OCI-M1 (cell line): ENCODE measurements at places on chromosomes 5 and 9.

DNA sequence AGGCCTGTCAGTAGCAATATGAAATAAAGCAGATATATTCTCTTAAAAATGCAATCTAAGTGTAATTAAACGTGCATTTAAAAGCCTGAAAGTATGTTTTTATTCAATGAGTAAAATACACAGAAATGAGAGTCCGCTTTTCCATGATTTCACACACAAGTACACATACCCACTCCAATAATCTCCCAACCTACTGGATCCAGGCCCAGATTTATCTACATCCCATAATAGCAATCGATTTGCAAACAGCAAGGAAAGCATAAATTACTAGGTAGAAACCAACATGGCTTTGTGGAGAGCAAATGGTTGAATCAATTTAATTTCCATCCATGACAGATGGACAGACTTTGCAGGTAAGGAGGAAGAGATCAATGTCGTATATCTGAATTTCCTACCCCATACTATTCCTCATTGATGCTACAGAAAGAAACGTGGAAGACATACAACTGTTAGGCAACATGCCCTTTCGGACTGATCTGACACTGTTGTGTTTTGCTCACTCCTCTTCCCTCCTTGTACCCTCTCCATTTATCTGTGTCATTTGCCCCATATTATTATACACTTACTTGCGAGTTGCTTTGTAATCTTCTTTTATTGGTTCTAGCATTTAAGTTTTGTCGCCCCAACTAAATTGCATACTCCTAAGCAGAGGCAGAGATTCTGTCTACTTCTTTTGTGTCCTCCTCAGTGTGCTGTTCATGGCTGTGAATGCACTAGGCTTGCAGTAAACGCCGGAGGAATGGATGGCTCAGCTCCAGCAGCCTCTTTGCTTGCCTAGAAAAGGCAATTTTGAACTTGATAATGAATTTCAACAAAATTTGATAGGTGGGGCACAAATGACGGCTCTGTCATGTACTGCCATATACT lies 133.6 kb downstream of the NFIB start:
- DNase-seq: peak; percentile 6

DNA sequence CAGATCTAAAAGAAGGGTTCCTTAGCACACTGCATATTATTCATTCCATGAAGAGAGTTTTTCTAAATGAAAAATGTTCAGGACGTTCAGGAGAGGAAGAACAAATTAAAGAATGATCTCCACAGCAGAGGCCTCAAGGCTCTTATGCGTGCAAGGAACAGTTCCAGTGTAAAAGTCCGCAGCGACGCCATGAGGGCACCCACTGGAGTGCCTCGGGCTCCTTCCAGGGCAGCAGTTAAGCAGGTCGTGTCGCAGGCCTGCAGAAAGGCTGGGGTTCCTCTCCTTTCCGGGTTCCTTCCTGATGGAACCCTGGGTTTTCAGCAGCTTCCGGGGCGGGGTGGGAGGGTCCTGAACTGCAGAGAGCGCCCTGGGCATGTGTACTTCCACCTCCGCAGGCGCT lies 87.1 kb upstream of the SELENOP start:
- DNase-seq: no peak

DNA sequence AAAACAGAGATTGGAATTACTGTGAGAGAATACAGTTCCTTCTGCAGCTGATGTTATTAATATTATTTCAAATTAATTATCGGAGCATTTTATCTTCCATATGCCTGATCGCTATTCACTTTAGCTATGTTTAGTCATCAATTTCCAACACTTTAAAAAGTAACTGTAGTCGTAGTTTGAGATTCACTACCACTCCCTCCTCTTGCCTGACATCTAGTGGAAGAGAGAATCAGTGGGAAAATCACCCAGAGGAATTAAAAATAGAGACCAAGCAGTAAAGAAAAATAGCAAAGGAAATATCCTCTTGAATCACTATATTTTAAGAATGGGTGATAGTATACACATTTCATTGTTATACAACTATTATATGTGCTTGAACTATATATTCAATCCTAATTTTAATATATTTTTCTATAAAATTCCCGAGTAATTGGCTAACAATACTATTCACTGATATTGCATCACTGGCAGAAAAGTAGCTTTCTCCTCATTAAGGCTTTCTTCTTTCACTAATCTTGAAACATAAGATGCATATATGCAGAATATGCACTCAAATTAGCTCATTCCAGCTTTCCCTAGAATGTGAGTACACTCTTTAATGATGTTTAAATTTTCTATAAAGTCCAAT lies 708.7 kb downstream of the CDH9 start:
- DNase-seq: peak; percentile 54

DNA sequence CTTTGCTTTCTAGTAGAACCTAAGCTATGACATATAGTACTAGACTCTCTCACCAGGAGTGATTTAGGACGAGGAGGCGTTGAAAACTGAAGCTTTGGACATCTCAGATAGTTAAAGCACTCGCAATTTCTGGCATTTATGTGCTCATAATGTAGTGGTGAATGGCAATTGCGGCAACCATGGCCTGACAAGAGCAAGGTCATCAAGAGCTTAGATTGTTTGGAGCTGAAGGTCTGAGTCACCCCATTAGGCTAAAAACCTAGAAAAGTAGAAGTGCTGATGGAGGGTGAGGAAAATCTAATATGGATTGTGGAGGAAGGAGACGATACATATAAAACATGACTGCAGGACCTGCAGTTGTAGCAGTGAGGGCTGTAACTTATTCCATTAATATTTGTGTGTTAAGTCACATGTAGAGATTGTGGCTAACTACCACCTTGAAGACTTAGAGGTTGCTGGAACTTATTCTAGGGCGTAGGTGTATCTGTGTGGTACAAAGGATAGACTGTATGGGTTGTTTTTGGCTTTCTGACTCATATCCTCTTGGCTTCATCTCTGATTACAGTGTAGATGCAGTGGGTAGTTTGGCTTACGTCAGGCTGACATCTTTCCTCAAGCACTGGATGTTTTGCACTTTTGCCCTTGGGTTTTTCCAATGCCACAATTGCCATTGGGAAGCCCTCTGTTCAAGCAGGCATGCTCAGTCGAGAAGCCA lies 138.9 kb upstream of the CDKN2B start:
- DNase-seq: no peak

GRCh38 chr9:34332076-34332964 lies 3.0 kb downstream of the NUDT2 start:
- peak; percentile 69 for DNase-seq

DNA sequence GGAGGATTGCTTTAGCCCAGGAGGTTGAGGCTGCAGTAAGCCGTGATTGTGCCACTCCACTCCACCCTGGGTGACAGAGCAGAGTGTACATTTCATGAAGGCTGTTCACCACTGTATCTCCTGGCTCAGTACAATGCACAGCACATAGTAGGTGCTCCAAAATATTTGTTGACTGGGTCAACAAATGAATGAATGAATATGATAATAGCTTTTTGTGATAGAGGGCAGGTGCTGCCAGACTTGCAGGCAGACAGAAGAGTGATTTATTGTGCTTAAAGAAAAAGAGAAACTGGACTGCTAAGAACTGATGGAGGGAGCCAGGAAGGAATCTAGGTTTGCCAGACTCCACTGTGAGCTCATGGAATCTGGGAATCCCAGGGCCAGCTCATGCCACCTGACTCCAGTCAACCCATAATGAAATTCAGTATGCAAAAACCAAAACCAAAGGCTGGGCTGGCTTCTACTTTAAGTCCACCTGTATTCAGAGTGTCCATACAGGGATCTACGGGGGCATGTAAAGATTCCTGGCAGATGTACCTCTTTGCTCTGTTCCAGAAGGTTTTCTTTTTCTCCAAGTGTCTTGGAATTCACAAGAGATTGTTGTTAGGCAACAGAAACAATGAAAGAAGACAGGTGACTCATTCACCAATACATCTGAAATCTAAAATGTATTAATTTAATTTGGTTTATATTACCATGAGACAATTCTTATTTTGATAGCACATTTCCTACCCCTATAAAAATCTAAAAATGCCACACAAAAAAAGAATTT lies 15.5 kb upstream of the CTNNA1 start:
- no peak for DNase-seq

- no peak for DNase-seq
Measured at GRCh38 chr5:59342181-59342580, 551.3 kb downstream of the PDE4D start.

GRCh38 chr5:124960266-124960665 lies 213.8 kb upstream of the ZNF608 start:
- DNase-seq: no peak

- DNase-seq: no peak
Measured at GRCh38 chr5:148909040-148909439, 82.6 kb downstream of the ADRB2 start.

DNA sequence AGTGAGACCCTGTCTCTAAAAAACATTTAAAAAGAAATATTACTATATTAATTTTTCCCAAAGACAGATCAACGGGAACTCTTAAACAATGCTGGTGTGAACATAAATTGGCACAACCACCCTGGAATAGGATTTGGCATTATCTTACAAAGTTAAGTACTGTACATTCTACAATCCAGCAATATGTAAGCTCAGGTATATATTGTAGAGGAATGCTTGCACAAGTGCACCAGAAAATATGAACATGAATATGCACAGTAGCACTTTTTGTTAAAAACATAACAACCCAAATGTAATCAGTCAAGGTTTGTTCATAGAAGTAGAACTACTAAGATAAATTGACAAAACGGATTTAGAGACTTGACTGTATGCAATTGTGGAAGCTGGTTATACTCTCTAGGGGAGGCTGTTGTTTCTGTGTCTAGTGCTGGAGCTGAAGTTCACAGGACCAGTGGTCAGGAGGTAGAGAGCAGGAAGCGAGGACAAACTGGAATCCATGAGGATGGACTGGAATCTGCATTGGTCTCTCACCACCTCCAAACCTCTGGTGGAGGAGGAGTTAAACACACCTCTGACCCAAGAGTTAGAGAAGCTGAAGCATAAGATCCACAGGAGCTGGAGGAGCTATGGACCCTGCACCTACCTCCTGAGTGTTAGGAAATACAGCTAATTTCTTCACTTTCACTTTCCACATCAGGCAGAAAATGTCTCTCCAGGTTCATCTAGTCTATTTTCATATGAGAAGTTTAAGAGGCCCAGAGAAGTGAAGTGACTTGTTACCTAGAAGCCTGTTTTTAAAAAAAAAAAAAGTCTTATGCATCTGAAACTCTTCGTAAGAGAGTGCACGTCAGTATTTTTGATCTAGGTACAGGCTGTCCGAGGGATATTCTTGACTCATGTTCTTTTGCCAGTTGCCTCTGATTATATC lies 20.3 kb upstream of the RIC1 start:
- peak; percentile 100 for DNase-seq

DNA sequence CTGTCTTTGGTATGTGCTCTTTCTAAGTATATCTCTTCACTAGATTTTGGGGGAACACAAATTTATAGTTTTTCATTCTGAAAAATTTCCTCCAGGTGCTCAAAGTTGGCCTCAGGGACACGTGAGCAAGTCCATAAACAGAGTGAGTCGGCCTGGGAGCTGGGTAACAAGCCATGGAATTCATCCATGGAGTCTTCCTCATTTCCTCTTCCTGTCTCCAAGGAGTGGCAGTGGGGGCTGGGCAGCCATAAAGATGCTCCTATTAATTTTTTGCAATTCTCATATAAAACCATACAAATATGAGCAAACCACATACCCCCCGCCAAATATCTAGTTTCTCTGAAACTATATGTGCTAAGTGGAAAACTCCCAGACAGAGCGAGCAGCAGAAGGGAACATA lies 136.6 kb upstream of the OTULINL start:
- DNase-seq: no peak

- DNase-seq: no peak
Measured at GRCh38 chr5:165139262-165139661, 1633.8 kb downstream of the MAT2B start.

DNA sequence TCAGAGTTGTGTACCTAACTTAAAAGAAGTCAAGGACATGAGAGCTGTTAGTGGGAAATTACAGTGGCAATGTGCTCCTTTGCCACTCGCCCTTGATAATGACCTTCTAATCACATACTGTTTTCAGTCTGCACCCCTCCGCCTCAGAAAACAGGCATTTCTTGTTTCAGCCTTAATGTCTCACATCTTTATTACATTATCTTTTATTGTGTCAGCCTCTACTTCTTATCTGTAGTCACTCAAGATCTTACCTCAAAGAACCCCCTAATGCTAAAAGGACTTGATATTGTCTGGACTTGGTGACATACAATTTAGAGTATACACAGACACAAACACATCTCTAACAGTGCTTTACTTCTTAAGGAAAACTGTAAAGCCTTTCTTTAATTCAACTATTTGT lies 97.9 kb downstream of the PLCXD3 start:
- no peak for DNase-seq

DNA sequence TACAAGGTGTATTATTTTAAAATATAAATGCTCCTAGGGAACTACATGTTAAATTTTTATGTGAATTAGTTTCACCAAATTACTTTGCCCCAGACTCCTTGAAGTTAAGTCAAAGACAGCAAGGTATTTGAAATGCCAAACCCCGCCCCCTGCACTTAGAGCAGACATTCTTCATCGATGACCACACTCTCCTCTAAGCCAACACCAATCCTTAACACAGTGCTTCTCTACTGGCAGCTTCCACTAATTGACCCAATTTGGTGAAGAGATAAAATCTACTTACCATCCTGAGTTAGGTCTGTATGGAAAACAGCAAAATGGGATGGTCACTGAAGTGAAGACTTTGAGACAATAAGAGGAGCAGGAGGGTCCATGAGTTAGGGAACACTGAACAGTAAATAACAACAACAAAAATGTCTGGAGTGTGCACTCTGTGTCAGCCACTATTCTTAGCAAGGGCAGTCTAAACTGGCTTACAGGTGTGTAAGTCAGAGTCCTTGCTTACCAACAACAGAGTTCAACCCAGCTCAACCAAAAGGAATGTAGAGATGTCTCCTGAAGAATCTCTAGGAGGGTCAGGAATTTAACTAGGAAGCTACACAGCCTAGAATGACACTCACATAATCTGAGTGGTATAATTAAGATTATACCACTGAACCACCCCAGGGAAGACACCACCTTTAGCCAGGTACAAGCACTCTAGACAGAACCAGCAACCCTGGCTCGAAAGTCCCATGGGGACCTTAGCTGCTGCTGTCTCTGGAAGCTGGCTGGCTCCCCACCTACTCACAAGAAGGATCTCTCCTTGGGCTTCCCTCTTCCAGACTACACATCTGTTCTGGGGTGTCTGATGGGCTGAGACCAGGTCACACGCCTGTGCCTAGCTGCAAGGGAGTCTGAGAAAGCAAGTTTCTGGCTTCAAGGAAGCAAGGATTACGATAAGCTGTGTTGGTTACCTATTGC lies 8.8 kb upstream of the UBE2QL1 start:
- DNase-seq: no peak

DNA sequence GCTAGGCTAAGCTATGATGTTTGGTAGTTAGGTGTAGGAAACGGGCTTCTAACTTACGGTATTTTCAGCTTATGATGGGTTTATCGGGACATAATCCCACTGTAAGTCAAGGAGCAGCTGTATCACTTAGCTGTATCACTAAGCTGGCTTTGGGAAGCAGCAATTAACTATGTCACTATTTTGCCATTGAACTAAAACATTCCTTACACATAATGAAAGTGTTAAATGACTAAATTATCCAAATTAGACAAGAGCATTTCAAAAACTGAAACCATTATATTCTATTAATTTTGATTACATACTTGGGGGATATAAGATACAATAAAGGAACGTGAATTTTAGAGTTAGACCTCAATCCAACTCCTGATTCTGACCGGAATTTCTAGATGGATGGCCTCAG lies 188.3 kb downstream of the AGTPBP1 start:
- no peak for DNase-seq

GRCh38 chr9:107567462-107567861 lies 77.9 kb upstream of the KLF4 start:
- no peak for DNase-seq

GRCh38 chr9:106745457-106745856 lies 117.5 kb upstream of the ZNF462 start:
- DNase-seq: no peak
